ENCODE measurements at places on chromosomes 12 and 14. TPM values are rescaled to one million over a fixed set of nuclear protein-coding genes. Genes with fewer than 3 reads are reported as not detected.

DNA sequence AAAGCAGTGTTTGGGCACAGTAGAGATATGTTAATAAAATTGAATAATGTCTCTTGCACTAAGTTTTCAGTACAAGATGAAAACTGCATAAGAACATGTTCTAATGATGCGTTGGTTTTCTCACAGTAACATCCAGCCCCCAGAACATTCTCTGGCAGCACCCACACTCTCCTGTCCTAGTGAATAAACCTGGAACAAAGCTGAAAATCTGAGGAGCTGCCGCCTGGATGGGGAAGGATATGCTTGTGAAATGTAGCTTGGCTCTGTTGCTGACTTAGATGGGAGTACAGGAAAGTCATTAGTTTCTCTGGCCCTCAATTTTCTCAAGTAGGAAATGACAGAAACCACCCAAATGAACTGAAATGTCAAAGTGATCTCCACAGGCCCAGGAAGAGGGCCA, 323.8 kb downstream of the APAF1 start:
- no peak for DNase-seq

TOMM20L gene
- 1.2 TPM for polyA plus RNA-seq

- DNase-seq: no peak
Measured at GRCh38 chr14:68580096-68580645, 212.7 kb downstream of the ZFP36L1 start.

- DNase-seq: no peak
Measured at GRCh38 chr12:103640831-103641230, 53.8 kb downstream of the STAB2 start.

PRH2 gene
- polyA plus RNA-seq: not detected

DNA sequence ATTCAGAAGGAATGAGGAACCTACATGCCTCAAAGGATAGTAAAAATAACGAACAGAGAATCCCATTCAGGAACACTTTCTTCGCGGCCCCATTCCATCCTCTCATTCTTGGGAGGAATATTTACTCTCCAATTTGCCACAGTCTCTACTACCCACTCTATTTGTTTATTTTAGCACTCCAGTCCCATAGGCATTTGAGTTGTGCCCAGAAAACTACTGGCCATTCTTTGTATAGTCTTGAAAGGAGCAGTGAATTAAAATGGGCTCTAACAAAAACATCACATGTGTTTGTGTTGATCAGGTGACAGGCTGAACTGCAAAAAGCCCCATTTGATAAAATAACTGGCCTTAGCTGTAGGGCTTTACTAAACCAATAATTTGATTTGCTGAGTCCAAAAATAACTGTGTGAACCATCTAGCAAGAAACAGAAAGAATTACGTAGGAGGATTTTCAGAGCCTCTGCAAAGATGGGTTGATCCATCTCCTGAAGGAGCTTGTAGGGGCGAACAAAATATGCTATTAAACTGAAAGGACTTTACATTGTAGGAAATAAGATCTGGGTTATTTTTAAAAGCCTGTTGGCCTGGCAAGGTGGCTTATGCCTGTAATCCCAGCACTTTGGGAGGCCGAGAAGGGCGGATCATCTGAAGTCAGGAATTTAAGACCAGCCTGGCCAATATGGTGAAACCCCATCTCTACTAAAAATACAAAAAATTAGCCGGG, 142.3 kb upstream of the CPNE8 start:
- no peak for DNase-seq

DNA sequence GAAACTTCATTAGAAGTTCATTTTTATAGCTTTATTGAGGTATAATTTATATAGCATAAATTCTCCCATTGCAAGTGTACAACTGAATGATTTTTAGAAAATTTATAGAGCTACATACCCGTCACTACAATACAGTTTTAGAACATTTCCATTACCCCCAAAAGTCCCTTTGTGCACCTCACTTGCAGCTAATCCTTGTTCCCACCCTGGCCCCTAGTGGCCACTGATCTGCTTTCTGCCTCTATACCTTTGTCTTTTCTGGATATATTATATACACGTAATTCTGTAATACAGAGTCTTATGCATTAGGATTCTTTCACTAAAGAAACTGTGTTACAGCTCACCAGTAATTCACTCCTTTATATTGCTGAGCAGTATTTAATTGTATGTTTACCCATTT, 145.1 kb upstream of the DIO2 start:
- no peak for DNase-seq

GRCh38 chr12:45509187-45509586, 220.3 kb upstream of the ARID2 start:
- no peak for DNase-seq

PIANP gene
- 5.0 TPM for polyA plus RNA-seq

DNA sequence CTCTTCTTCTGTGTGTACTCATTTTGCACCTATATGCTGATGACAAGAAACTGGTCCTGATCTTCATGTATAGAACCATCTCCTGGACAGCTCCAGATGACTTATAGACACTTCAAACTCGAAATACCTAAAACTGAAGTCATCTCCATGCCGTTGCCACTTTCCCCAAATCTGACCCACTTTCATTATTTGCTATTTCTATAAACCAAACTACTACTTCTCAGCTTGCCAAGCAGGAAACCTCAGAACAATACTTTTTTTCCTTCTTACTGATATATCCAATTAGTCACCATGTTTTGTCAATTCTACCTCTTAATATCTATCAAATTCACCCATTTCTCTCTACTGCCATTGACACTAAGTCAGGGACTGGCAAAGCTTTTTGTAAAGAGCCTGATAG, 14.8 kb downstream of the SGPP1 start:
- DNase-seq: no peak

DNA sequence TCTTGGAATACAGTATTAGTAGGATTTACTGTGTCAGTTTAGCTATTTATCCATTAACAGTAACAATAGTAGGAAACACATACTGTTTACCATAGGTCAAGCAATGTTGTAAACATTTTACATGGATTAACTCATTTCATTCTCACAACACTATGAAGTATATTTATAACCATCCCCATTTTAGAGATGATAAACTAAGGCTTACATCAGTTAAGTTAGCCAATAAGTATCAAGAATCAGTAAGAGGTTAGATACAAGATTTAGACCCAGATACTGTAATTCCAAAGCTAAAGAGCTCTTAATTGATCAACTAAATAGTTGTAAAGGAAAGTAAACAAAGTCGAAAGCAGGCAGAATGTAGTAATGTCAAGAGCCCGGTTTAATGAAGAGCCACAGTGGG, 1.1 kb downstream of the SYNJ2BP start:
- DNase-seq: no peak

DNA sequence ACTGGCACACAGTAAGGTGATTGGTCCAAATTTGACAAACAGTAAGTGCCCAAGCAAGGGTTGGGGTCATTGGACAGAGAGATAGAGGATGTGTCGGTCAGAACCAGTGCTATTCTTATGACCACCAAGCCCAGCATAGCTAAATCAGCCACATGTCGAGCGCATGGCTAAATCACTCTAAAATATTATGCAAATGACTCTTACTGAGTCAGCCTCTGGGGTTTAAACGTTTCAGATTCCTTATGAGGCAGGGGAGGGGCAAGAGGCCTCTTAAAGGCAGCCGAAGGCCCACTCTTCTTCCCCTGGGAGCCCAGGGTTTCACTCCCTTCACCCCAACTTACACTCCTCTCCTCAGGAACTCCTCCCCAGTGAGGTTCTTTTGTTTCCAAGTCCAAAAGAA, 603 bp upstream of the ENDOU start:
- DNase-seq: no peak

DNA sequence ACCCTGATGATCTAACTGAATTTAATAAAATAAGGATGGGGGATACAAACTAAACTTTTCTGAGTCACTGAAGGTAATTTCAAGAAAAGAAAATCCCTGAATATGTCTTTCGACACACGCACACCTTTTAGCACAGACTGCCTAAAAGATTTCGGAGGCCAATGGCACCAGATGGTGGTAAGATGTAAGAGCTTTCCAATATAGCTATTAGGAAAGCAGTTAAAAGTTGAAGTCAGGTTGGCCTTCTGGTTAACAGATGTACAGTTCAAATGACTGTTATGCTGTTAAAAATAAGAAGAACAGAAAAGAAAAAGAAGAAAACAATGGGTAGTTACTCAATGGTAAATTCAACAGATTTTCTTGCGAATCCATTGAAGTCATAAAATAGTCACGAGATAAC, 80.7 kb upstream of the KRR1 start:
- no peak for DNase-seq

DNA sequence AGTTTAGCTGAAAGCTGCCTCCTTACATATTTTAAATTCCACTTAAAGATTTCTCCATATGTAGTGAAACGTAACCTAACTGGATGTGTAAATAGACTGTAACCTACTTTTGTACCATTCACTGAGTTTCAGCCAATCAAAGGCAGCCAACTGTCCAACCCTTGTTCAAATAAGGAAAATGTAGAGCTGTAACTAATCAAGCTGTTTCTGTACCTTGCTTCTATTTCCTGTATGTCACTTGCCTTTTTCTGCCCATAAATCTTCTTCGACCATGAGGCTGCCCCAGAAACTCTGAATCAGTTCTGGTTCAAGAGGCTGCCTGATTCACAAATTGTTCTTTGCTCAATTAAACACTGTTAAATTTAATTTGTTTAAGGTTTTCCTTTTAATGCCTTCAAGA, 6.3 kb downstream of the SLC7A8 start:
- no peak for DNase-seq

- no peak for DNase-seq
Measured at GRCh38 chr12:104673294-104673693, 216.5 kb downstream of the CHST11 start.

GRCh38 chr14:74860899-74861733, 14.8 kb downstream of the PROX2 start:
- peak; percentile 87 for DNase-seq

DNA sequence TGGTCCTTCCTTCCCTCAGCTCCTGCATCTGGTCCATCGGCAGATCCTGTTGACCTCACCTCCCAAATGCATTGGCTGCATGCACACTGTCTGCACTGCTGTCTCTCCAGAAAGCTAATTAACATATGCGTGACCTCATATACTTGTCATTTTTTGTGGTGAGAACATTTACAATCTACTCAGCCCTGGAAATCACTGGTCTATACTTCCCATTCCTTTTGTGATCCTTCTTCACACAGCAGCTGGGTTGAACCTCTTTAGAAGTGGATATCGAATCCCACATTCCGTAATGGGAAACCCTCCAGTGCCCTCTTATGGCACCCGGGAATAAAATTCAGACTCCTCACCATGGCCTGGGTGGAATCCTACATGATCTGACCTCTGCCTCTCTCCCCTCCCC, 45.0 kb downstream of the SMOC1 start:
- no peak for DNase-seq

OR4E2 gene
- polyA plus RNA-seq: not detected

AVPR1A gene
- 3.7 TPM for polyA plus RNA-seq

GRCh38 chr12:14769466-14769968, 33.8 kb downstream of the WBP11 start:
- peak; percentile 48 for DNase-seq

DNA sequence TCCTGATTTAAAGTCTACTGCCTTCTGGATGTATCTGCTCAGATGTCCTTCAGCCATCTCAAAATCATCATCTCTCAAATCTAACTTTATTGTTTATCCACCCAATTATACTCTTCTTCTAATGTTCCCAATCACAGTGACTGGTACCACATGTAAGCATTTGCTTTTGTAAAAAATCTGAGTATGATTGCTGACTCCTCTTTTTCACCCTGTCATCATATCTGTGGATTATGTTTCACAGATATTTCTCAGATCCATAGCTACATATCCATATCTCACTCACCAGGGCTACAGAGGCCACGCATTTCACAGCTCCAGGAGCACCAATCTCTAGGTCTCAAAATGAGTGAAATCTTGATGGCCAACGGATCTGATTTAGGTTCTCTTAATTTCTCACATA, 76.1 kb downstream of the DHRS2 start:
- no peak for DNase-seq

DNA sequence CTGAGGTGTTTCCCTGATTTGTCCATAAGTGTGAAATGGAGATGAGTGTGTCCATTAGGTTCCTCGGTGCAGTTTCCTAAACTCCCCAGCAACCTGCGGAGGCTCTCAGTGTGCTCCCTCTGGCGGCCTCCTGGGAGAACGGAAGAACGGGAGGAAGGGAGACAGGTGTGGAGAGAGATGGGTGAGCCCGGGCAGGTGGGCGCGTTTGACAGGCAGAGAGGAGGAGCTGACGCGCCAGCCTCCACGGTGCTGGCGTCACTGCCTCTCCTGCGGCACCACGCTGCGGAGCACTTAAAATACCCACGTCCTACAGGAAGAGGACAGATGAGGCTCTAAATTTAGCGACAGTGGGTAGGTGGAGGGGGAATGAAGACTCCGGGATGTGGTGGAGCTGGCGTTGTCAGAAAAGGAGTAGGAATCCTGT, 26.8 kb upstream of the PEX5 start:
- no peak for DNase-seq

LRRC10 gene
- not detected for polyA plus RNA-seq

GRCh38 chr12:43285159-43285598, 266.8 kb downstream of the ADAMTS20 start:
- DNase-seq: peak; percentile 70

- DNase-seq: no peak
Measured at GRCh38 chr12:55909513-55909884, 18.2 kb downstream of the PYM1 start.

GRCh38 chr14:105938055-105938863, 411.9 kb downstream of the TMEM121 start:
- DNase-seq: no peak

DNA sequence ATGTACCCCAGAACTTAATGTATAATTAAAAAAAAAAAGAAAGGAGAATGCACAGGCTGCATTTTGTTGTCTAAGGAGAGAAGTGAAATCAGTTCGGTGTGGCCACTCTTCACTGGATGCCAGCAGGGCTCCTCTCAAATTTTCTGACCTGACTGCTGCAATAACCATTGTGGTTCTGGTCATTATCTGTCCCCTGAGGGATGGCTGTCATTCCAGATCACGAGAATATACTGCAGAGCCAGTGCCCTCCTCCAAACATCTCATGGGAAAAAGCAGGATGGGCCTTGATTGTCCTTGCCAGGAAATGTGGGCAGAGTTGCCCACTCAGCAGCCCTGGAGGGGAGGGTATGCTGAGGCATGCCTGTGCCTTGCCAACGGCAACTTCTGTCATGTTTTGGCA, 139.1 kb downstream of the SLC8A3 start:
- no peak for DNase-seq

GRCh38 chr12:21775133-21775820, 771 bp upstream of the KCNJ8 start:
- DNase-seq: peak; percentile 75

- DNase-seq: no peak
Measured at GRCh38 chr14:59239022-59239421, 50.6 kb downstream of the DAAM1 start.

- no peak for DNase-seq
Measured at GRCh38 chr12:113774526-113774925, 191.6 kb downstream of the RBM19 start.

GRCh38 chr12:31599053-31599452, 8.1 kb upstream of the DENND5B start:
- DNase-seq: no peak

GRCh38 chr12:11743423-11744409, 94.2 kb downstream of the ETV6 start:
- DNase-seq: no peak

- no peak for DNase-seq
Measured at GRCh38 chr14:100780646-100781355, 45.1 kb upstream of the MEG3 start.

- DNase-seq: no peak
Measured at GRCh38 chr12:82793751-82794281, 107.1 kb downstream of the TMTC2 start.

GRCh38 chr14:70917633-70918032, 10.4 kb downstream of the PCNX1 start:
- no peak for DNase-seq

Measured in muscle of arm (tissue), 14 donors.